ENCODE measurements at places on chromosomes 3 and 15. TPM values are rescaled to one million over a fixed set of nuclear protein-coding genes. Genes with fewer than 3 reads are reported as not detected.

MYRIP gene
- 11.6 TPM for total RNA-seq

PTPRG gene
- total RNA-seq, result 22.5 TPM

ELL3 gene
- total RNA-seq, result 3.1 TPM

ALCAM gene
- total RNA-seq, result 100 TPM

RBMS3 gene
- 24.9 TPM for total RNA-seq

C2CD4B gene
- 36.1 TPM for total RNA-seq

IQCF5 gene
- not detected for total RNA-seq

Data from bladder microvascular endothelial cell (primary cell).